ENCODE measurements at places on chromosomes 7 and 10.

- no peak for DNase-seq
Measured at GRCh38 chr10:44759122-44759521, 152.0 kb upstream of the TMEM72 start.

DNA sequence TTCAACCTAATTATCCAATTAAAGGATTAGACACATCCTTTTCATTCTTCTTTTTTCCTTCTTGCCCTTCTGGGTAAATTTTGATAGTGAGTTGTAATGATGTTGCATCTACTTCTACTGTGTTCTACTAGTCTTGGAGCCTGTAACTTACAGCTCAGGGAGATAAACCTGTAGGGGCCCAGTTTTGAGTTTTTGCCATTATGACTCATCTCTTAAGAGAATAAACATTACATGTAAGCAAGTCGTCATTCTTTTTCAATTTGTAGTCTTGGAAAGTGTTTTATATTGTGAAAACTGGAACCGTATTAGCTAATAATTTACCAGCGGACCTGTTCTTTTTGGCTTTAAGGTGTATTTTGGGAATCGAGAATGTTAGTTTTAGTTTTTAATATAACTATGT lies 89.7 kb upstream of the RPA3 start:
- no peak for DNase-seq

GRCh38 chr10:13654846-13655245 lies 68.1 kb downstream of the PRPF18 start:
- DNase-seq: no peak

GRCh38 chr7:138657854-138658386 lies 43.2 kb downstream of the SVOPL start:
- no peak for DNase-seq

DNA sequence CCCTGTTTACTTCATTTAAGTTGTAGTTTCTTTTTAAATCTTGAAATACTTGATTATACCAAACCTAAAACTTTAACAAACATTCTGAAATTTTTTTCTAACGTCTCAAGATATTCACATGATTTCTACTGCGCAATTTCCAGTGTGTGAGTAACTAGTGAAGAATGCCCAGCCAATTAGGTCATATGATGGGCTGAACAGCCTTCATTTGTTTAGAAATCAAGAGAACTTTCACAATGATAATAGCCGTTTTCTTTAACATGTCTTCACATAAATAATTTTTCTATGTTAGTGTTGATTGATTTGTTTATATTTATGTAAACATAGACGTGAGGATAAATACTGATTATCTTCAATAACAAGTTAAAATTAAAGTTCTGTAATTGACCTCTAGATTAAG lies 21.8 kb downstream of the STAM start:
- DNase-seq: peak; percentile 69

- no peak for DNase-seq
Measured at GRCh38 chr7:98713165-98713810, 96.2 kb downstream of the NPTX2 start.

GRCh38 chr7:14288701-14289100 lies 299.2 kb upstream of the ETV1 start:
- DNase-seq: no peak

GRCh38 chr7:100886142-100886935 lies 3.2 kb downstream of the UFSP1 start:
- DNase-seq: peak; percentile 74

DNA sequence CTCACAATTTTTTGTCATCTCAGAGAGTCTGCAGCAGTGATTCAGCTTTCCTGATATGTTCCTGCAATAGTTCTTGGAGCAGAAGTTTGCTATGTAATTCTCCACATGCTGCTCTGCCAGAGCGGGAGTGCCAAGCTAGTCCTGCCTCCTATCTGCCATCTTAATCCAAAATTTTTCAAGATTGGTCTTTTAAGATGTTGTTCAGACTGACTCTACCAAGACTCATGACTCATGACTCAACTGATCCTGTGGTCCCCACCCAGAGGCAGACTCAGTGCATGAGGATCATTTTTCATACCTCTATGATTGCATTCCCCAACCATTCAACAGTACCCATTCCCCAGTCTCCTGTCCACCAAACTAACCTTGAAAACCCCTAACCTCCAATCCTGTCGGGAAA lies 470.8 kb downstream of the INHBA start:
- no peak for DNase-seq

GRCh38 chr7:24135003-24135817 lies 148.8 kb upstream of the NPY start:
- no peak for DNase-seq

- peak; percentile 83 for DNase-seq
Measured at GRCh38 chr7:148334959-148335577, 255.5 kb upstream of the C7orf33 start.

DNA sequence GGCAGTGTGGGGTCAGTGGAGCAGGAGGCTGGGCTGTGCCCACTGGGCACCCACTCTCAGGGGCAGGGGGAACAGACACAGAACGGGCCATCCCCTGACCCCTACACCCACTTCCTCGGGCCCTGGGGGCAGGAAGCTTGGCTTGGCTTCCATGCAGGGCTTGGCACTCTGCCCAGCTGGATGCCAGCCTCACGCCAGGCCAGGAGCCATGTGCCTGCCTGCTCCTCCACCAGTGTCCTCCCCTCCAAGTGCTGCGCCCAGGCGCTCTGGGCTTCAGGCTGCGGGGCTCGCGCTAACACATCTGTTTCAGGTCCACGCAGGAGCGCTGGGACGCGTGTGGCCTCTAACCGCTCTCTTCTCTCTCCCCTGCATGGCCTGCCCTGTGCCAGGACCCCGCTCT lies 12.7 kb downstream of the LDB3 start:
- no peak for DNase-seq

DNA sequence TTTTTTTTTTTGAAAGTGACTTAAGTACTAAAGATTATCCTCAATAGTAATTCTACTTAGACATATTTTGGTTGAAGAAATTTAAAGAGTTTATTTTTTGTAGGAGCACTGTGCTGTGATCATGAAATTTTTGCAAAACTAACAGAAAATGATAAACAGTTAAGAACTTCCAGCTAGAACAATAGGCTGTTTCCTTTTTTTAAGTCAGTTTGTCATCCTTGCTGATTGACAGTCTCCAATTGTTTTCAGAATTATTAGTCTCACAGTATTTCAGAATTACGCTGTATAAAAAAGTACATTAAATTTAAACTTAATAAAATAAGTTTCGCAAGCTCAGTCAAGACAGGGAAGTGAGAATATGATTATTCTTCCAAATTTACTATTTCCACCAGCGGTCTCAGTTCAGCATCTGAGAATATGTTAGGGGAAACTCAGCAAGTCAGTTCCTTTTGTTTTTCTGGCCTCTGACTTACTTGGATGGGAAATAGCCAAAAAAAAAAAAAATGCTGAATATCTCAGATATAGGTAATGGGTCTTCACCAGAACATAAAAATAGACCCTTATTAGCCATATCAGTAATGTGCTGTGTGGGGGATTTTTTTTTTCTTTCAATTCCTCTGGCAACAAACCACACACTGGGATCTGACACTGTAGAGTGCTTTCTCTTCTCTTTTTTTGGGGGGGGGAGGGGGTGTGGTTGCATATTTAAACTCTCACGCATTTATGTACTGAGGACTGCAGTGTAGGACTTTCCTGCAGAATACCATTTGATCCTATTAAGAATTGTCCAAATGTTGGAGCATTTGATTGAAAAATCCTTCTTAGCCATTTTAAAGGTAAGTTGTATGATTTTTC lies at the start of gene CD36:
TSS of gene CD36 (plus strand) at position 732 of the 855 bp plus-strand sequence. CDS start 8,099 bp downstream, outside the sequence.
- DNase-seq: no peak

DNA sequence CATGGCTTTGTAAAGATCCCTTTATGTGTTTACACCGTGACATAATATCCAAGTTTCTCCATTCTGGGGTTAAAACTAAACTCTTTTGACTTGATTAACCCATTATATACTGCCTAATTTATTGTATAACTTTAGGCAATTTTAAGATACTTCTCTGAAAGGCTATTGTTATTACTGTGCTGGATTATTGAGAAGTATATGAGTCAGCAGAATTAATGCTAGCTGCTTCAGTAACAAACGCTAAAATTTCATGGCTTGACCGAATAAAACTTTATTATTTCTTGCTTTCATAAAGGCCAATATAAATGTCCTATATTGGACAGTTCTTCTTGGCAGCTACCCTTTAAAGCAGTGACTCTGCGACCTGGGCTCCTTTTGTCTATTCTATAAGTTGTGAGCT lies 853.9 kb downstream of the SORCS3 start:
- no peak for DNase-seq

GRCh38 chr7:69776611-69777010 lies 178.3 kb downstream of the AUTS2 start:
- DNase-seq: peak; percentile 41

Data from osteoblast (primary cell).